ENCODE measurements at places on chromosomes 13 and 19.

DNA sequence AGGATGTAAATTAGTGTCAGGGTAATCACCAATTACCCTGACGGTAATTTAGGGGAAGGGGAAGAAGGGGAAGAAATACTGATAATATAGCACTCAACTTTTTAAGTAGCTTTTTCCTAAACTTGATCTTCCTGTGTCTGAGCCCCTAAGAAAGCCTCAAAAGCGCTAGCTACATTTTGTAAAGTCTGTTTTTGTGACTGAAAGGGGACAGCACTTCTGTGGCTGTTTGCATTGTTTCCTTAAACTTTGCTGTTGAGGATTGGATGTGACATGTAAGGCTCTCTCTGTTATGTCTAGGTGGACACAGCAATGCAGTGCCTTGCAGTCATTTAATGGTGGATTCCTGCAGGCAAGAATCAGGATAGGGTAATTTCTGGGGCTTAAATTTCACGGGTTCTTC, 42.8 kb downstream of the SPATA13 start:
- no peak for DNase-seq

DNA sequence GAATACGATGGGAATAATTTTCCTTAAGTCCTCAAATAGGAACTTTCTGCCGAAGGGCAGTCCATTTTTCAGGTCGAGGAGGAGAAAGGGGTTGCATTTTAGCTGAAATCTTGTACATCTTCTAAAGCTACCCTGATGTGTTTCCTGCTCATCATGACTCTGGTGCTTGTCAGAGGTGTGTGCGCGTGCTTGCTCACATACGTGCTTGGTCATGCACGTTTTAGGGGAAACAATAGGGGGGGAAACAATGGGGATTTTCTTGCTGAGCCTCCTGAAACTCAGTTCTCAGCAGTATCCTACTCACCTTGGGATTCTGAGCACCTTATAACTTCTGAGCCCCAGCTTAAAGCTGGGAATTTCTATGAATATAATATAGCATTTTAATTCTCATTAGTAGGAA, 44.7 kb downstream of the TM9SF2 start:
- no peak for DNase-seq

DNA sequence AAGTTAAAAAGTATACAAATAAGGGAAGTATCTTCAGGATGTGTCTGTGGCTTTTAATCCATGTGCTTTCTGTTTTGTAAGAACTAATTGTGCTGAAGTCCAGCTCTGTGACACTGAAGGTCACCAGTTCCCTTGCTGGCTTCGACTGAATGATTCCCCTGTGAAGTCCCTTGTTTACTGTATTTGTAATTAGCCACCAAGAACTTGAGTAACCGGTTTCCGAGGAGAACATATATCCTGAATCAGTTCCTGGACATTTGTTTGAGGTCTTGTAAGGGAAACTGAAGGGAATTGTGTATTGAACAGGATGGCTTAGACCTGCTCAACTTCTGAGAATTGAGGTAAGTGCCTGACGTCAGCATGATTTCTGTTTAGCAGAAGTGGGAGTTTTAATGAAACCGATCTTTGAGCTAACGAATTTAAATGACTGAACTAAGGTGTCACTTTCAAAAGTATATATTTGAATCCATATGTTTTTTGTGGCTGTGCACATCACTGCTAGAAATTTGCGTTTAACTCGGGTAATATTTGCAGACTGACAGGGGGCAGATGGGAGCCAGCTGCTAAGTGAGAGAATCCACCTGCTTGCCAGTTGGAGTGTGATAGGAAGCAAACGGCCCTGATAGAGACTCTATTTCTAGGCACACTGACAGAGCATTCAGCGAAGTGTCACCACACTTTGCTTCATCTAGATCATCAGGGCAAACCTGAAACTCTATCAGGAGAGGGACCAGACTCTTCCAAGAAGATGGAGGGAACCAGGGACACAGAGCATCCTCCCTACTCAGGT, 530.0 kb downstream of the RFC3 start:
- no peak for DNase-seq

DNA sequence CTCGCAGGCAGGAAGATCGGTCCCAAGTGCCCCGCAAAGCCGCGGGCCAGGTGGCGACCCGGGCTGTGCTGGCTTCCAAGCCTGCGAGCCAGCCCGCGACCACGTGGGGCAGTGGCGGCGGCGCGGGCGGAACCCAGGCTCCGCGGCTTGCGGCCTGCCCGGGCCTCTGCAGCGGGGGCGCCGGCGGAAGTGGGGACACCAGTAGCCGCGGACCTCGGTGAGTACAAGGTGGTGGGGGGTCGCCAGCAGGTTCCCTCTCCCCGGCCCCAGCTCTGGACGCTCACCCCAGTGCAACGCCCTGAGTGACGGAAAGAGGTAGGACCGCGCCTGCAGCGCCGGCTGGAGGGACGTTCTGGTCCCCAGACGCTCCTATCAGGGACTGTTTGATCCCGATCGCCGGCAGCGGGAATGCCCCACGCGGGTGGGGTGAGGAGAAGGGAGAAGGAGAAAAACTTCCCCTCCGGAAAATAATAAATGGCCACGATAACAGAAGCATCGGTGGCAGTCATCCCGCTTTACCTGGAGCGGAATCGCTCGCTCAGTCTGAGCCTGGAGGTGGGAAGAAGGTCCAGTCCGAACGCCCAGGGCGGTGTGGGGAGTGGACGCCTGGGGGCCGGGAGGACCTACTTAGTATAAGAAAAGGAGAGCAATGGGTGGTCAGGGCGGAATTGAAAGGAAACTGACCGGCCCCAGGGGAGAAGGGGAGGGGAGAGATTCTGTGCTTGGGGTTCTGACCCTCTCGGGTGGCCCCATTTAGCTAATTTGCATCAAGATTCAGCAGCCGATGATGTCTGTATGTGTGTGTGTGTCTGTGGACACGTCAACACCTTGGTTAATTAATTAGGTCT, at the start of gene GEMIN7:
TSS of gene GEMIN7 (plus strand) at position 198 of the 848 bp plus-strand sequence. CDS start 10,855 bp downstream, outside the sequence.
- peak; percentile 75 for DNase-seq

DNA sequence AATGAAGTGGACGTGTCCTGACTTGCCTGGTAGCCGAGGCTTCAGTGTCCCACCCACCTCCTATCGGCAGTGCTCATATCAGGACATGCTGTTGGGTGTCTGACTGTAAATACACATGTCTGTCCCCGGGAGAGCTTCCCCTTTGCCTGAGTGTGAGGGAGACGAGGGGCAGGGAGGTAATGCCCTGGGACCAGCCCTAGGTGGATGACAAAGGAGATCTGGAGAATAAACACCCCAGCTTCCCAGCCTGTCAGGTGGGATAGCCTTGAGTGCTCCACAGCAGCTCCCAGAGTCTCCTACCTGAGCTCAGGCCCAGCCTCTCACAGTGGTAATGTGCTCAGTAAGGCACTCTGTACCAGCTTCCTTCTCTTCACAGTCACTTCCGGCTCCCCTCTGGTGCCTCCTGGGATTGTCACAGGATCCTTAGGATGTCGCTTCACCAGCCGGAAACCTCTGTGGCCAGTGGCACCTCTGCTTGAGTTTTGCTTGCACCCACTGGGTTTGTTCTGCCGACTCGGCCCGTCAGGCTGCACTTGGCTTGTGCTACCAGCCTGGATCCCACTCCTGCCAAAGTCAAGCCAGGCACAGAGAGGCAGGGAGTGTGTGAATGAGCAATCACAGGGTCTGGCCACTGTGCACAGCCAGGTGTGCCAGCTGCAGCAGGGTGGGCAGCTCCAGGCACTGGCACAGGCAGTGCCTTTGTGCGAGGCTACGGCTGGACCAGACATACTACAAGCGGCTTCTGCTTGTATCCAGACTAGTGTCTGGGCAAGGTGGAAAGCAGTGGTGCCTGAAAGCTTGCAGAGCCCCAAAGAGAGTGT, 54.4 kb upstream of the RGCC start:
- no peak for DNase-seq

- DNase-seq = no peak
Measured at GRCh38 chr13:79772811-79773210, 291.9 kb downstream of the NDFIP2 start.

DNA sequence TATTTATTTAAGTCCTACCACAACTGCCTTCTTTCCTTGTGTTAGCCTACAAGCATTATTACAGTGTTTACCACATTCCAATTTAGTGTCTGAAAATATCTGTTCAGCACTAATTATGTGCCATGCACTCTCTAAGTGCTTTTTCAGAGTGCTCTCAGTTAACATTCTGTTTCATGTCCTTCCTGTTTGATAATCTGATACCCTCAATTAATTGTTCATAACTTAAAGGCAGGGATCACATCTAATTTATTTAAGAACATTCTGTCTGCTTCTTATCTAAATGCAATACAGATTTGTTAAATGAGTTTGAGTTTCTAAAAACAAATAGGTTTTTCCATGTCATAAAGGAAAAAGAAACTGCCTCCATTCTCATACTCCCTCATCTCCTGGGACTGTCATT, 649.6 kb upstream of the ATXN8OS start:
- no peak for DNase-seq

DNA sequence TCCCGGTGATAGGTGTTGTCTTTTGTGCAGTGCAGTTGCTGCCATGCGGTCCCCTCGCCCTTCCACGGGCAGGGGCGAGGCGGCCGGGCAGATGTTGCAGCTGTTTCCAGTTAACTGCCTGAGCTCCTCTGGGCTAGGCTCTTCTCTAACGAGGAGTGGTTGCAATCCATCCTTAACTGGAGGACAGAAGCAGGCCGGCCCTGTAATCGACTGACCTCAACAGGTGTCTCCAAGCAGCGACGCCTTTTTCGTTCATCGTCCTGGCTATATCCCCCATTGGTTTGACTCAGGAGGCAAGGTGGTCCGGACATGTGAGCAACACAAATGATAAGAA, 1.9 kb upstream of the TSC22D1 start:
- no peak for DNase-seq

- DNase-seq = peak; percentile 54
Measured at GRCh38 chr13:40016953-40017660, 361.6 kb downstream of the COG6 start.

DNA sequence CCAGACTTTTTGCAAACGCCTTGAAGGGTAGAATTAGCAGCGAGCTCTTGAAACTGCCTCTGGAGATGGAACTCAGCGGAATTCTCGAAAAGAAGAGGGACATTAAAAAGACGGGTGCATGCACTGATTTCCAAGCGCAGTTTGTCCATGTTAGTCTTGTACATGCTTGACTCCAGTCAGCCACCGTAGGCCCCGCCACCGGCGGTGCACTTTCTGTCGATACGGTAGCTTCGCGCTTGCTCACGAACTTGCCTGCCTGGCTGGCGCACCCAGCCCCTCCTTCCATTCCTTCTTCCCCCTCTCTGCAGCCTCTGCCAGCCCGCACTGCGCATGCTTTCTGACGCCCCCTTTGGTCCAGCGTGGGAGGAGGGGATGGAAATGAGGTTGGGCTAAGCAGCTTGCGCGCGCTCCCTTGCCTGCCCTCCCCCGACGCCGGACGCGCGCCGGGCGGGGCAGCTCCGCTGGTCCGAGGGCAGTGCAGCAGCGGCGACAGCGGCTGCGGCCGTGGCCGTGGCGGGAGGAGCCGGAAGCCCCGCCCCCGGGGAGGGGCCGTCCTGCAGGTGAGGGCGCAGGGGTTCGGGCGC, at the start of gene ZNF575:
TSS of gene ZNF575 (plus strand) at position 227 of the 584 bp plus-strand sequence. CDS start 1,235 bp downstream, outside the sequence.
- peak; percentile 93 for DNase-seq

GRCh38 chr19:19202707-19203011, 555 bp downstream of the NR2C2AP start:
- no peak for DNase-seq

DNA sequence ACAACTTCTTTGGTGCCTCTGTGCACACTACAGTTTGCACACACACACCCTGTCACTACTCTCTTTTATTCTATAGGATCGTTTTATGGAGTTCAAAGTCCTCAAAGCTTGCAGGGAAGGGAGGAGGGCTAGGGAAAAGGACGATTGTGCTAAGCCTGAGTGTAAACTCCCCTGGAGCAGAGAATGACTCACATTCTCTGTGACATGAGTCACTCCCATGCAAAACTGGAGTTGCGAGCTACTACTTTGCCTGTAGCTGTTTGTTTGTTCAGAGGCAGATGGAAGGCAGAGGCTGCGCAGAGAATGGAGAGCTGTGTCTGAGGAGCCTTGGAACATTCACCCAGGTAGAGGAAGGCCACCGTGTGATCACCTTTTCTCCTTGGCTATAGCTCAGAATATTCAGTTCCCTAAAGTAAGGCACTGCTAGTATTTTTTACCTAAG, 80.5 kb upstream of the MBNL2 start:
- DNase-seq = peak; percentile 95

- DNase-seq = no peak
Measured at GRCh38 chr13:39226359-39226758, 188.1 kb downstream of the NHLRC3 start.

DNA sequence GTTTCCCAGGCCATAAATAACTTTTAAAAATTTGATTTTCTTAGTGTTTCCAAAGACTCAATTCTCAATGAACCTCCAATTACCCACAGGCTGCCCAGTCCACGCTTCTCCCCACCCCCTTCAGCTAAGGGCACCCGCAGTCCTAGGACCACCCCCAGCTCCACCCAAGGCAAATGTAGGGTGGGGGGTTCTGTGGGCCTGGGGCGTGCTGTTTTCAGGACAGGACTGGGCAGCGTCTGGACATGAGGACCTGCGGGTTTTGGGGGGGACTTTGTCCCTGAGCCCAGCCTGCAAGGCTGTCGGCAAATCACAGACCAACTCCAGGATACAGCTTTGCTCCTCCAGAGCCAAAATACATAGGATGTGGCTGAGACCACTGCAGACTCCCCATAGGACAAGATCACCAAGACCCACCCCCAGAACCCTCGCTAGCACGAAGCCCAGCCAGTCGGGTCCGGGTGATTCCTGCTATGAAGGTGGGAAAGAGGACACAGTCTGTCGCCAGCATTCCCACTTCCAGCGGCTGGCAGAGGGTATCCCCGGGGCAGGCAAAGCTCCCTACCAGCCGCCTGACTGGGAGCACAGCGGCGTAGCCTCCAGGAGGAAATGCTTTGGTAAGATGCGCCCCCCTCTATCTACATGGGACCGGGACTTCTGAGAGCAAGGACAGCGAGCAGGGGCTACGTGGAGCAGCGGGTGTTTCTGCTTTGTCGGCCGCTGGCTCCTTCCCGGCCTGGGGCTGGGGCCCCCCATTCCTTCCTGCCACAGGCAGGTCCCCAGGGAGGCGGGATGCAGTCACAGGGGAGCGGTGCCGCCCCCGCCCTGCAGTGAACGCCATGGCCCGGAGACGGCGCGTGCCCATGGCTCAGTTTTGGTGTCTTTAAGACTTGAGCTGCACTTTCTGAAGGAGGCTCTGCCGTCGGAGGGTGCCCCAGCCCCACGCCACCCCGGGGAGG, 1.6 kb upstream of the TIMM13 start:
- DNase-seq = no peak

DNA sequence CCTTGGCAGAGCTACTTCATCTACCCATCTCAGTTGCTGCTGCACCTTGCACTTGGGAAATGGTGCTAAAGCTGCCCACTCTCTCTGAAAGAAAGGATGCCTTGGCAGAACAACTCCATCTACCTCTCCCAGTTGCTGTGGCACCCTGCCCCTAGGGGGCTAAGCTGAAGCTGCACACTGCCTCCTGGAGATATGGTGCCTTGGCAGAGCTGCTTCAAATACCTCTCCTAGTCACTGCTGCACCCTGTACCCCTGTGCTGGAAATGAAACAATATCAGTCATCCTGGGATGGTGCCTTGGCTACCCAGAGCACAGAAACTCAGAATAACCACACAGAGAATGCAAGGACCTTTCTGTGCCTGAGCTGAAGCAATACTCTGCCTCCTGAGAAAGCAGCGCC, 615.8 kb downstream of the DIAPH3 start:
- DNase-seq = no peak
